ENCODE measurements at places on chromosomes 12 and 14. TPM values are rescaled to one million over a fixed set of nuclear protein-coding genes. Genes with fewer than 3 reads are reported as not detected.

The TMEM132D gene
- total RNA-seq, result not detected

The RHOJ gene
- total RNA-seq, result 5.0 TPM

The IL26 gene
- 2.0 TPM for total RNA-seq

The ITGB7 gene
- 0.40 TPM for total RNA-seq

The METTL3 gene
- 44.6 TPM for total RNA-seq

The NOC4L gene
- 10.4 TPM for total RNA-seq

The LTA4H gene
- total RNA-seq, result 80.3 TPM

The DCP1B gene
- 9.0 TPM for total RNA-seq

The SAMD15 gene
- 1.7 TPM for total RNA-seq

The OTOGL gene
- total RNA-seq, result 0.07 TPM

The TTC7B gene
- total RNA-seq, result 54.6 TPM

The TAS2R9 gene
- total RNA-seq, result not detected

The FOXA1 gene
- total RNA-seq, result not detected

The B4GALNT1 gene
- total RNA-seq, result 14.5 TPM

The ADAM21 gene
- 0.86 TPM for total RNA-seq

The COL2A1 gene
- total RNA-seq, result not detected

The ACACB gene
- 2.2 TPM for total RNA-seq

The SERPINA1 gene
- total RNA-seq, result not detected

The DPF3 gene
- 9.3 TPM for total RNA-seq

The CLEC4D gene
- total RNA-seq, result not detected

The TAS2R43 gene
- not detected for total RNA-seq

The LALBA gene
- total RNA-seq, result not detected

The ADAM20 gene
- total RNA-seq, result 2.4 TPM

The NGB gene
- not detected for total RNA-seq

The TOMM20L gene
- not detected for total RNA-seq

The CARMIL3 gene
- total RNA-seq, result 0.17 TPM

The OR4K15 gene
- total RNA-seq, result not detected

The CCDC175 gene
- not detected for total RNA-seq

The TAS2R42 gene
- not detected for total RNA-seq

The DNAJC22 gene
- 2.1 TPM for total RNA-seq

The SERPINA10 gene
- not detected for total RNA-seq

The ESYT1 gene
- 257 TPM for total RNA-seq

The PTPRR gene
- total RNA-seq, result 0.78 TPM

The HOTAIR gene
- total RNA-seq, result not detected

The MYF5 gene
- not detected for total RNA-seq

The SYCP3 gene
- total RNA-seq, result 0.33 TPM
